HFFc6 (cell line): ENCODE measurements at places on chromosomes 2 and 18. TPM values are rescaled to one million over a fixed set of nuclear protein-coding genes. Genes with fewer than 3 reads are reported as not detected.

- DNase-seq: no peak
These were observed 11.8 kb upstream of the CTAGE1 start for GRCh38 chr18:22429564-22429963.

Gene TOGARAM2
- not detected in 3 replicates for total RNA-seq

Gene NPHP1
- total RNA-seq: 5.3 to 6.8 TPM (median 5.9 TPM) in 3 replicates

Gene MAB21L4
- not detected in 2 replicates for total RNA-seq

- no peak for DNase-seq
These were observed 255.7 kb upstream of the ACVR2A start for GRCh38 chr2:147589127-147589526.

DNA sequence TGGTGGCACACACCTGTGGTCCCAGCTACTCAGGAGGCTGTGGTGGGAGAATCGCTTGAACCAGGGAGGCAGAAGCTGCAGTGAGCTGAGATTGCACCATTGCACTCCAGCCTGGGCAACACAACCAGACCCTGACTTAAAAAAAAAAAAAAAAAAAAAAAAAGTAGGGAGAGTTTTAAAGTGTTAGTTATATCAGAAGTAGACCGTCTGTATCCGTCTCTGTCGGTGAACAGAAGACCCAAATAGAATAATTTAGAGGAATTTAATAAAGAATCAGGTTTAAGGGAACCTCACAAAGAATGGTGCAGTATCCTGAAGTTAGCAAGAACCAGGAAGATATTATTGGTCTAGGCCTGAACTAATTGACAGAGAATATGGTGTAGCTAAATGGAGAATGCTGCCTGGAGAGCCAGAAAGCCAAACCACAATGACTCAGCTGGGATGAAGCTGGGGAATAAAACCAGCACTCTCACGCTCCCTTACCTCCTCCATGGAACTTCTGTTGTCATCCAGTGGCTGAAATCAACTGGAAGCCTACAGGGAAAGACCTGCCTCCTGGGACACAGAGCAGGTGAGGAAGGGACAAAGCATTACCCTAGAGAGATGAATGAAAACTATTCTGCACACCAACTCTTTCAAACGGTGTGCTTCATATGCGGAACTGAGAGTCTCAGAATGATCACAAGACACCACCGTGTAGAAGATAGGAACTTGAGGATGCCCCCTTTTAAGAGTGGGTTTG lies 39.1 kb upstream of the PLEKHM3 start:
- peak; percentile 93 for DNase-seq

DNA sequence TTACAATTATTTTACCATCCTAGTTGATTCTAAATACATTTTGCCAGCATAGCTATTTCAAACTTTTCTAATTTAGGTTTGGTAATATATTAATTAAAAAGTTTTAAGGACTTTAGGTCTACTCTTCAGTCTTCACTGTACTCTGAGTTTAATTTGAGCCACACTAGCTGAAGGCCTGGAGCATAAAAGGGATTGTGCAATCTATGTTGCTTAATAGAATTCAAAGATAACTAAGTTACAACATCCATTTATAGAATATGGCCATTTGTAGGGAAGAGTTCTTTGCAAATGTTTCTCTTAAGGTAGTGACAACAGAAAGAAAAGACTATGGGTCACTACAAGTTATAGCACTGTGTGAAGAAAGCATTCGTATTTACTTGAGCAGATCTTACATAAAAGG lies 702.2 kb upstream of the NRXN1 start:
- DNase-seq: no peak

Gene CPLX4
- total RNA-seq: not detected in 3 replicates

Gene SP5
- total RNA-seq: not detected in 3 replicates

- DNase-seq: no peak
These were observed 299.1 kb downstream of the NRXN1 start for GRCh38 chr2:50732796-50733195.

GRCh38 chr2:74538881-74539339 lies 9.2 kb downstream of the HTRA2 start:
- DNase-seq: no peak

Gene IL1RN
- not detected in 3 replicates for total RNA-seq

- no peak for DNase-seq
These were observed 1.7 kb upstream of the SRBD1 start for GRCh38 chr2:45612731-45613130.
